ENCODE measurements at places on chromosomes 13 and 19. TPM values are rescaled to one million over a fixed set of nuclear protein-coding genes. Genes with fewer than 3 reads are reported as not detected.

DNA sequence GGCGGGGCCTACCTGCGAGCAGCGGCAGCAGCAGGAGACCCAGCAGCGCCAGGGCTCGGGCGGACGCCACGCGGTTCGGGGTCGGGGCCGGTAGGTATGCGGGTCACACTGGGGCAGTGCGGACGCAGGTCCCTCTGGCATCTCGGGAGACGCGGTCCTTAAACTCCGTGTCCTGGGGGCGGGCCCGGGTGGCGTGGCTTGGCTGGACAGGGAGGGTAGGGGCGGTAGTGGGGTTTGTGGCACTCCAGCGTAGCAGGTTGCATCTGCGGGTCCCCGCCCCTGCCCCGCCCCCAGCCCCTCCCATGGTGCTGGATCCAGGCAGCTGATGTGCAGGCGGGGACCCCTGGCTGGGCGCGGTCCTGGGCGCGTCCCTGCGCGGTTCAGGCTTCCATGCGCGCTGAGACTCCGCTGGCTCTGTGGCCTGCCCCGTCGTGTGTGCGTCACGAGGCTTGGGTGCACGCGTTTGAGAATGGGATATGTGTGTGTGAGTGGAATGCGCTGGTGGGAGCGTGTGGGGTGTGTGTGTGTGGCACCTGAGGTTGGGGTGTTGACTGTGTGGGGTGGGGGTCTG, 96.1 kb downstream of the WTIP start:
- H3K4me3 ChIP-seq, result no peak overlapping the region
- no peaks in the 10 kb centered on the region for H3K36me3 ChIP-seq
- no peak overlapping the region for H3K27ac ChIP-seq
- no peaks in the 10 kb centered on the region for H3K4me1 ChIP-seq
- H3K27me3 ChIP-seq, result no peaks in the 10 kb centered on the region

GRCh38 chr19:29781386-29782259, 30.2 kb upstream of the CCNE1 start:
- no peak overlapping the region for H3K4me3 ChIP-seq
- H3K4me1 ChIP-seq, result no peaks in the 10 kb centered on the region
- no peak overlapping the region for H3K27ac ChIP-seq
- H3K36me3 ChIP-seq, result no peaks in the 10 kb centered on the region
- no peaks in the 10 kb centered on the region for H3K27me3 ChIP-seq

GRCh38 chr13:50401049-50401505, 385.8 kb downstream of the KCNRG start:
- H3K4me3 ChIP-seq, result no peak overlapping the region
- H3K27me3 ChIP-seq, result no peaks in the 10 kb centered on the region
- H3K36me3 ChIP-seq, result no peaks in the 10 kb centered on the region
- H3K27ac ChIP-seq, result no peak overlapping the region

C1QTNF9 gene
- total RNA-seq, result not detected

CEACAM6 gene
- total RNA-seq, result 400 TPM
